ENCODE measurements at places on chromosomes 16 and 17.
A peak's percentile ranks its signal among the peaks of the same experiment; 100 is the strongest.

- DNase-seq = no peak
Observed at GRCh38 chr16:81515721-81516120, 71.1 kb downstream of the CMIP start.

DNA sequence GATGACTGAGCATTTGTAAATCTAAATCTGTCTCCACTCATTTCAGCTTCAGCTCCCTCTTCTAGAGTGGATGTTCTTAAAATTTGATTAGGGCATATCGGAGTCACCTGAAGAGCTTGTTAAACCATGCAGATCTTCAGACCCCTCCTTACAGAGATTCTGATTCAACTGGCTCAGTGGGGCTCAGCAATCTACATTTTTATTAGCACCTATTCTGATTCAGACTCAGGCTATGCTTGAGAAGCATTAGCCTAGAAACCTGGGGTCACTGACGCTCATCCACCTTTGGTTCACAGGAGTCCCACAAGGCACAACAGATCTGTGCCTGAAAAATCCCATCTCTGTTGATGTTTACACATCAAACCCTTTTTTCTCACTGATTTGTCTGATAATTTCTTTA is 365.6 kb downstream of the GRIN2A start:
- no peak for DNase-seq

GRCh38 chr16:27470567-27471431 is 68.8 kb downstream of the IL21R start:
- DNase-seq = peak; percentile 37

GRCh38 chr16:89906140-89907025 is 12.3 kb upstream of the MC1R start:
- no peak for DNase-seq

- no peak for DNase-seq
Observed at GRCh38 chr17:76623271-76624146, 20.0 kb downstream of the ST6GALNAC1 start.

Measured in non-pigmented ciliary epithelial cell (primary cell).